Activated CD4-positive, CD25-positive, alpha-beta regulatory T cell (primary cell): ENCODE measurements at places on chromosomes 12 and 14.

- DNase-seq: no peak
Measured at GRCh38 chr14:104697892-104698583, 8.6 kb downstream of the INF2 start.

DNA sequence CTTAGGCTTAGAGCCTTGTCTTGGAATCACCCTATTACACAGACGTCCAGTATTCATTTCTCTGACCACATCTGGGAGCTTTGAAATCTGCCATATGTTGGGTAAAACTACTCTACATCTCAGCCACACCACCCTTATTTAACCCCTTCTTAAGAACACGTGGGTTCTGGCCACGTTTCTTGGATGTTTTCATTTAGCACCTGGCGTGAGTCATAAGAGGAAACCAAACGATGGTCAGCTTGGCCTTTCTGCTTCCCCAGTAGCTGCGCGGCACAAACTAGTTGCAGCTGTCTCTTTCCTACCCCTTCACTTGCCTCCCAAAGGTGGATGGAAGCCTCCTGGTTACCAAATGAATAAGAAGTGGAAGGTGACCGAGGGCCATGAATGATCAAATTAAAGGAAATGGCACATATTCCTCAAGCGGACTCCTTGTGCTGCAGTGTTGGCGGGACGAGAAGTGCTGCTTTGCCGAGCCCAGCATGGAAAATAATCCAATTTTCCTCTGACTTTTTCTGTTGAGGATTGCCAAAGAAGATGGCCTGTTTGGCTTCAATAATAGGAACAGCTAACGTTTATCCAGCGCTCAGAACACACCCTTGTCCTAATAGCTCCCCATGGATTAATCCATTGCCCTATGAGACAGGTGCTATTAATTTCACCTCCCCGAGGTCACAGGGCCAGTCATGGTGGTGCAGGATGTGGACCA, 154.1 kb downstream of the ZNF664 start:
- no peak for DNase-seq

DNA sequence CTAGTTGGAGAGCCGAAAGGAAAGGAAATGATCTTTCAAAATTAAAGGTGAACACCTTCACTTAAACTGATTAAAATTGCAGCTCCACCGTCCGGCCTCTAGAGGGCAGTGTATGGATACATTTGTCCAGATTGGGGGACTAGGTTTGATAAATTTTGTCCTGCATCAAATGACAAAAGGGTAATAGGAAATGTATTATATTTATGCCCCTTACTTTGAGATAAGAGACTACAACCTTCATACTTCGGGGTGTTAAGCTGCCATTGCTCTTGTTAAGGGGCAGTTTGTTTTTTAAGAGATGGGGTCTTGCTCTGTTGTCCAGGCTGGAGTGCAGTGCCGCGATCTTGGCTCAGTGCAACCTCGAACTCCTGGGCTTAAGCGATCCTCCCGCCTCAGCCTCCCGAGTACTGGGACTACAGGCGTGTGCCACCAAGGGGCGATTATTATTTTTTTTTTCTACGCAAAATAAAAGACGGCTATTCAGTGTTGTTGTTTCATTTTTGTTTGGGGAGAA, 818 bp upstream of the SUOX start:
- peak; percentile 42 for DNase-seq

- DNase-seq: no peak
Measured at GRCh38 chr12:57893431-57894353, 47.2 kb upstream of the CTDSP2 start.

GRCh38 chr12:6226002-6226678, 25.9 kb downstream of the CD9 start:
- DNase-seq: no peak

DNA sequence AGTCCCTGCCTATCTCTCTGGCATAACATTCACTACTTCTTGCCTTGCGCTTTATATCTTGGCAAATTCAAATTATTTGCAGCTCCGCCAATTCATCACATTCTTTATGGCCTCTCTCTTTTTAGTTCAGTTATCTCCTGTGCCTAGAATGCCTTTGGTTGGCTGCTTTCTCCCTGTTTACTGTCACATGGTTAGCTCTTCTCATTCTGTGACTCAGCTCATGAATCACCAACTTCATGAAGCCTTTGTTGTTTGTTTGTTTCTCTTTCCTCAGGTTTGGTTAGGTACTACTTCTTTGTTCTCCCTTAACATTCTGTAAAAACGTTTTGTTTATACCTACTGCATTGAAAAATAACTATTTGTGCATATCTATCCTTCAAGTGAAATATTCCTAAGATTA, 376.5 kb upstream of the GARIN6 start:
- no peak for DNase-seq

- no peak for DNase-seq
Measured at GRCh38 chr12:91178139-91178561, 4.5 kb downstream of the DCN start.

DNA sequence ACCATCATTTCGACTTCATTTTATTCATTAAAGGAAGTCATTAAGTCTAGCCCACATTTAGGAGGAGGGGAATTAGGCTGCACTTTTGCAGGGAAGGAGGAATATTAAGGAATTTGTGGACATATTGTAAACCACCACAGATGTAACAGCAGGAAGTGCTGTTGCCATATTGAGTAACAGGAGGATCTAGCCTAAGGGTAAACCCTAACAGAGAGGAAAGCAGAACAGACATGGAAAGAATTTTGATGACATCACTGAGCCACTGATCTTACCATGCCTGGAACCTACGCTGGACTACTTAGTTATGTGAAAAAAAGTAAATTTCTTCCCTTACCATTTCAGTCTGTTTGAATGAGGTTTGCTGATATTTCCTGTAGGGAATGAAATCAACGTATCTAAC, 100.7 kb upstream of the ATF7IP start:
- DNase-seq: no peak

GRCh38 chr14:76349993-76350392, 25.9 kb upstream of the ESRRB start:
- DNase-seq: no peak

DNA sequence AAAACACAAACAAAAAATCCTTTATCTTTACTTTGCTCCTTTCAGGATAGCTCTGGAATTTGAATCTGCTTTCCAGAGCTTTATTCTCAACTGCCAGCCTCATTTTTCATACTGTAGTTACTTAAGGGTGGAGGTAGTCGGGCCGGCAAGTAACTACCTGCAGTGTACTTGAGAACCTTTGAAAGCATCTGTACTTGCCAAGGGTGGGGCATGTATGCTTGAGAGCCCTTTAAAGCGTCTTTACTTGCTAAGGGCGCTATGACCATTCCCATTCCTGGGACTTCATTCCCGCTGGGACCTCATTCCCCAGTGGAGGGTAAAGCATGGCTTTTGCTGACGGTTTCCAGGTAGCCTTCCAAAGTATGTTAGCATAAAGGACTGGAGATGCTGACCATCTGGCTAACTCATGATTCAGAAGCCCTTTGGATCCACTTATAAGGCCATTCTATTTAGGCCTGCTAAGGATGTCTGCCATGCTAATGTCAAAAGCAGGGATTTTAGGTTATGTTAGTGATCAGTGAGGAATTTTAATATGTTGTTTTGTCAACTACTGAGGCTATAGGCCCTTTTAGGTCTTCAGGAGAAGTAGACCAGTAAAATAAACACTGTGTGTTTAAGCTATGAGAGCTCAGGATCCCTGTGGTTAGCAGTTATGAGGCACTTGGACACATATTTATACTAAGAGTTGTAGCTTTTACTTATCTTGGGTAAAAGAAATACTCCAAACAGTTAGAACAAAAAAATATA, 74.9 kb downstream of the CRADD start:
- no peak for DNase-seq

DNA sequence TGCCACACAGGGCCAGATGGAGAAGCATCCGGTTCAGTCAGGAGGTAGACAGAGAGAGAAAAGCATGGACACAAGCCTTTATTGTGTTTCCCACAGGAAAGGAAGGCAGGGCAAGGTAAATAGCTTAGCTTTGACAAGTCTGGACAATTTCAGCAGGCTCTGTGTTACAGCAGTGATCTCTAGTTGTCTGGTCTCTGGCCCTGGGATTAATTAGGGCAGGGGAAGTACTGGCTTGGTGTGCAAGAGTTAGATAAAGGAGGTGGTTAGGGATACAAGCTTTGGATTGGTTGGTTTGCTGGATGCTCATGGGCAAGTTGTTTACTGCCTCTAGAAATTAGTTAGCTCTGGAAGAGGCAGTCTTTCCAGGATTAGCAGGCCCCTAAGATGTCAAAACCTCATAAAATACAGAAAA, 15.1 kb upstream of the NGDN start:
- DNase-seq: no peak

GRCh38 chr14:90572441-90573150, 175.8 kb downstream of the CALM1 start:
- no peak for DNase-seq

GRCh38 chr14:55699131-55700057, 119.4 kb downstream of the KTN1 start:
- no peak for DNase-seq
